ENCODE measurements at places on chromosomes 7 and 10. TPM values are rescaled to one million over a fixed set of nuclear protein-coding genes. Genes with fewer than 3 reads are reported as not detected.

GRCh38 chr7:79436378-79436777 lies 17.1 kb downstream of the MAGI2 start:
- no peak for DNase-seq

- DNase-seq = no peak
These were observed 642.3 kb downstream of the GATA3 start for GRCh38 chr10:8696746-8697145.

The XRCC2 gene
- total RNA-seq = 0.38 TPM

DNA sequence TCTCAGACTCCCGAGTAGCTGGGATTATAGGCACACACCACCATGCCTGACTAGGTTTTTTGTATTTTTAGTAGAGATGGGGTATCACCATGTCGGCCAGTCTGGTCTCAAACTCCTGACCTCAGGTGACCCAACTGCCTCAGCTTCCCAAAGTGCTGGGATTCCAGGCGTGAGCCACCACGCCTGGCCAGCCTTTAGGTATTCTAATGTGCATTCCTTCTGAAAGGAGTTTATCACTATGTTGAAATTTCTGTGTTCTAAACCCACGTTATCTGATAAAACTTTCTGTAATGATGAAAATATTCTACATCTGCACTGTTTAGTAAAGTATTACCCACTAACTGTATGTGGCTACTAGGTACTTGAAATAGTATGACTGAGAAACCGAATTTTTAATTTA lies 110.6 kb upstream of the IMMP2L start:
- DNase-seq = no peak

DNA sequence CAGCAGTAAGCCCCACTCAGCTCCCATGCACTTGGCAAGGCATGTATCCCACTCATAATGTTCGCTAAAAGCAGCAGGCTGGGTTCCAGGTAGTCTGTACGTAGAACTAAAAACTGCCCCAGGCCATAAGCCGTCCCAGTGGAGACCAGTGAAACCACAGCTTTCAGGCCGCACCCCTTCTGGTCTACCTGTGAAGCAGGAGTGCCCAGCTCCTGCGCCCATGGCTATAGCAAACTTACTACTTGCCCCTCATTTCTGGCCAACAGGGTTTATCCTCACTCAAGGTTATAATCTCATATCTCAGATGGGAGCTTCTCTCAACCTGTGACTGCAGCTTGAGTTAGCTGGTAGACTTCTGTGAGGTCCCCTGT lies 338.2 kb upstream of the LRRTM3 start:
- DNase-seq = no peak
